Left cardiac atrium (tissue), 4 donors: ENCODE measurements at places on chromosomes 6 and 20. TPM values are rescaled to one million over a fixed set of nuclear protein-coding genes. Genes with fewer than 3 reads are reported as not detected.

- DNase-seq, result no peak
Measured at GRCh38 chr6:121439475-121439874, 4.0 kb downstream of the GJA1 start.

DNA sequence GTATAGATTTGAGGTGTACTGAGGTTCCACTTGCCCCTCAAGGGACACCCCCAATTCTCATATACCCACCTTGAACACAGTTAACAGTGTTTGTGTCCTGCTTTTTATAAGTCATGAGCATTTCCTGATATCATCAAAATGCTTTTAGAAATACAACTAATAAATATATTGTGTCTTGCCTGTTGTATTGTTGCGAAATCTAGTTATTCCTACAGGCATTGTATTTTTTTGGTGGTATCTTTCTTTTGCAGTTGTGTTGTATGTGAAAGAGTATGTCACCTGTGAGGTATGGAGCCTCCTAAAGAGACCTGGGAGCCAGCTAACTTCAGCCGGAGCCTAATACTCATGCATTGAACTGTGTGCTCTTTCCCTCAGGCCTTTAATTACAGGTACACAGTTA lies 40.7 kb downstream of the CDYL start:
- DNase-seq, result no peak

GRCh38 chr6:149515494-149515893 lies 30.3 kb downstream of the PPIL4 start:
- no peak for DNase-seq

GRCh38 chr6:52983159-52983848 lies 11.8 kb downstream of the GSTA4 start:
- DNase-seq, result no peak

GRCh38 chr20:24866008-24866407 lies 83.1 kb upstream of the CST7 start:
- DNase-seq, result no peak

- DNase-seq, result no peak
Measured at GRCh38 chr6:145086197-145086596, 649.1 kb downstream of the EPM2A start.

DNA sequence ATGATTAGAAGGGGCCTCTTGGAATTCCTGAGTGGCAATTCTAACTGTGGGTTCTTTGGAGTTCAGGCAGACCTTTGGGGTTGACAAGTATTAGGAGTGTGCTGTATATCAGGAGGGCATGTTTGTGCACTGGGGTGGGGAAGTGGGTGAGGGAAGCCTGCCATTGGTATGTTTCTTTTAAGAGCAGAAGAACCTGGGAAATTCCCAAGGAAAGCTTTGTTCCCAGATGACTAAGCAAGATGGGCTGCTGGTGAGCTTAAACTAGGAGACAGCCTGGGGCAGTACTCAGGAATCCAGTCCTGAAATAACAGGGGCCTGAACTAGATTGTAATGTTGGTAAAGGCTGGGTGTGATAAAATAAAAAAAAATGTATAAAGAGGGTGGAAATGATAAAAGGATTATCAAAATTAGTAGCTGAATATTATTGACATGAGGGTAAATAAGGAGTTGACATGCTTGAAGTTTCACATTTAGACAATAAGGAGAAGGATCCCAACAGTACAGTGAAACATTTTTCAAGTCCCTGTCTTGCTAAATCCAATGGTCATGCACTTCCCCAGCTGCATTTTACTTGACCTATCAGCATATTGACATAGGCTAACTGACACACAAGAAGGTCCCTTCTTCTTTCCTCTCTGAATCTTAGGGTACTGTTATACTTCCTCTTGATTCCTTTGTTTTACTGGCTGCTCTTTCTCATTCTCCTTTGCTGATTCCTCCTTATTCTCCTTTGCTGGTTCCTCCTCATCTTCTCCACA lies 18.4 kb upstream of the IFNGR1 start:
- no peak for DNase-seq

GRCh38 chr6:134316733-134317431 lies 1.0 kb downstream of the SGK1 start:
- DNase-seq, result no peak

DNA sequence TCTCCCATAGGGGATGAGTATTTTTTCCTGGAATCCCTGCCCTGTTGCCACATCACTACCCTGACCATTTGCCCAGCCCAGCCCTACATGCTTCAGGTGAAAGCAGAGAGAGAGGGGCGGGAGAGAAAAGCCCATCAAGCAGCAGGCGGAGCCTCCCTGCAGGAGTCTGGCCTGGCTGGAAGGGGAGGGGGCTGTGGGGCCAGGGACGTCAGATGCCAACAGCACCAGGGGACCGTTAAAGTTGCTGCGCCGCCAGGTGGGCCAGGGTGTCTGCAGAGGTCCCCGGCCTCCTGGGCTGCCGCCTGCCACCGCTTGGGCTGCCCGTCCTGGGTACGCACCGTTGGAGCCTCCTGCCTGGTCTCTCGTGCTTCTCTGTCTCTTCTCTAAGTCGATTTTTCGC lies 757 bp upstream of the R3HDML start:
- no peak for DNase-seq

DNA sequence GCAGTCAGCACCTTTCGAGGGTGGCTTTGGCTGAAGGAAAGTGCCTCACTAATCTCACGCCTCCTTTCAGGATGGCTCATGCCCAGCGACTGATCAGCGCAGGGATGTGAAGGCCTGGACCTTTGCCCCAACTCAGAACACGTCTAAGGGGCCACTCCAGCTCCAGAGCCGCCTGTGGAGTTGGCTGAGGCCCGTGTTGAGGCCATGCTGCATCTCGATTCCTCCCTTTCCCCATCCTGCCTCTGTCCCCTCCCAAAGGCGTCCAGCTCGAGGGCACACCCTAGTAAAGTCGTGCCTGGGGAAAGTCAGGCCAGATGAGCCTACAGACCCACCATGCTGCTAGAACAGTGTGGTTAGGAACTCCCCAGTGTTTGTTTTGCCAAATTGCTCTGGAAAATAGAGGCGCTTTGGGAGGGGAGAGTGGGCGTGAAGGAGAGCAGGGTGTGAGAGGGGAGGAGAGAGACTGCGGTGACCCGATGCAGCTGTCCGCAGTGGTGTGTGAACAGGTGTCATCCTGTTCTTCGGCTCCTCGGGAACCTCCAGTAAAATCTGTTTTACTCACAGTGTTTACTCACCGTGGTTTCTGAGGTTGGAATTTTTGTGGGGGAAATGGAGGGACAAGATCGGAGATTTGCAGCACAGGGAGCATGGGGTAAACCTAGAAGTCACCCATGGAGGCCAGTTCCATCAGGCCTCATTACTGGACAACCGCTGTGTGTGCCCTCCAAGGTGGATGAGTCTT lies 85.0 kb upstream of the PMEPA1 start:
- DNase-seq, result no peak

GRCh38 chr20:64145458-64146300 lies 18.6 kb upstream of the MYT1 start:
- no peak for DNase-seq

DNA sequence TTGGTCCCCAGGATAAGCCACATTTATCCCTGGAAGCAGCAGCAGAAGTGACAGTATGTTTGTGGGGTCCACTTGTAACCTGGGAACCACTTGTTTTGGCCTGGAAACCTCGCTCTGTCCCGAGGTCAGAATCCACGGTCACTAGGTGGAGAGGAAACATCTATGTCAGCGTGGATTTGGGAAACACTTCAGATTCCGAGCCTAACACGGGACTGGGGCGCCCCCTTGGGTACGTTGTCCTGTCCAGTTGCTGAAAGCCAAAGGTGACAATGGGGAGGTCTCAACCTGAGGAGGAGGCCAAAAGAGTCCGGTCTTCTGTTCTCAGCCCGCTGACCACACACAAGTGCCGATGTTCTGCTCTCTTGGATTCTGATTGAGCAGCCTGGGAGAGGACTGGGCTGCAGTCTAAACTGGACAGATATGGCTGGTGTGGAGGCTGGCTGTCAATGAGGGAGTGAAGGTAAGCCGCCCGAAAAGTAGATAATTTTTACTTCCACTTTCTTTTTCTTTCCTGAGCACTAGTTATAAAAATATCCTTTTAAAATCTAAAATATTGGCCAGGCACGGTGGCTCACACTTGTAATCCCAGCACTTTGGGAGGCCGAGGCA lies 4.9 kb upstream of the ZFP57 start:
- DNase-seq, result no peak

DNA sequence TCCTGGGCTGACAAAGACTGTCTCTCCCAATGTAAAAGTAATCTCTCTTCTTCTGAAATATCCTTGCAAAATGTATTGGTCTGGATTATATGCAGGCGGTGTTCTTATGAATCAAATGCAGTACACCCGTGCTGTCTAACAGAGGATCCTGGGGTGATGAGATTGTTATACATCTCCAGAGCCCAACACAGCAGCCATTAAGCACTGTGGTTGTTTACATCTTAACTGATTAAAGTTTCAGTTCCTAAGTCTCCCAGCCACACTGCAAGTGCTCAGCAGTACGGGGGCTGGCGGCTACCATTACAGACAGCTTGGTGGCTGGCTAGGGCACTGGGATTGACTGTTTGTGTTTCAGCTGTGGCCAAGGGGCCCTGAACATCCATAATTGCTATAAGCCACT lies 7.0 kb downstream of the UNC93A start:
- no peak for DNase-seq

DNA sequence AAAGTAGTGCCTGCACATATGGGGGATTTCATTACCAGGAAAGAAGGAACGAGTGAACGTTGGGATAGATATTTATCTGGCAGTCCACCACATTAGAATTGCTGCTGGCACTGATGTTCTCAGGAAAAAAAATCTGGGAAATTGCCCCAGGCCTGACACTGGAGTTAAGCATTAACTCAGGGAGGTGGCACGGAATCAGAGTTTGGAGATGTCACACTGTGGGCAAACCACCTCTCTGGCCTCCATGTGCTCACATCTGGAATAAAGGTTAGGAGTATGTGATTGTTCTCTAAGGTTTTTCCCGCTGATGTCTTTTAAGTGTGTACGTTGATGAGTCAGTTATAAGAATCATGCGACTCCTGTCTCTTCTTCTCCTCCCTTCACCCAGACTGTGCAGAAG lies 7.9 kb downstream of the TGM3 start:
- no peak for DNase-seq

- DNase-seq, result no peak
Measured at GRCh38 chr6:141313986-141314385, 818.7 kb upstream of the GJE1 start.

- DNase-seq, result no peak
Measured at GRCh38 chr6:92887871-92888270, 531.5 kb downstream of the EPHA7 start.

DNA sequence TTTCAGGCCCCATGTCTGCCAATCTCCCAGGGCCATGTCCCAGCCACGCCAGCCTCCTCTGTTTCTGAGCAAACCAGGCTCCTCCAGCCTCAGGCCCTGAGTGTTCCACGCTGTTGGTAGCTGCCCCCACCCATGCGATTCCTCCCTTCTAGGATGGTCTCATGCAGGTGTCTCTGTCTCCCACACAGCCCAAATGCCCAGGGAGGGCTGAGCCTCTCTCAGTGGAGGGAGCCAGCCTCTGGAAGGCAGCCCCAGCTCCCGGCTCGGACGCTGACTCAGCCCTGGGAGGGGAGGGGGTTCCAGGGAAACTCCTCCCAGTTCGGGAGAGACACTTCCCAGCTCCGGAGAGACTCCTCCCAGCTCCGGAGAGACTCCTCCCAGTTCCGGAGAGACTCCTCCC lies 122.9 kb upstream of the AFDN start:
- DNase-seq, result no peak

DNA sequence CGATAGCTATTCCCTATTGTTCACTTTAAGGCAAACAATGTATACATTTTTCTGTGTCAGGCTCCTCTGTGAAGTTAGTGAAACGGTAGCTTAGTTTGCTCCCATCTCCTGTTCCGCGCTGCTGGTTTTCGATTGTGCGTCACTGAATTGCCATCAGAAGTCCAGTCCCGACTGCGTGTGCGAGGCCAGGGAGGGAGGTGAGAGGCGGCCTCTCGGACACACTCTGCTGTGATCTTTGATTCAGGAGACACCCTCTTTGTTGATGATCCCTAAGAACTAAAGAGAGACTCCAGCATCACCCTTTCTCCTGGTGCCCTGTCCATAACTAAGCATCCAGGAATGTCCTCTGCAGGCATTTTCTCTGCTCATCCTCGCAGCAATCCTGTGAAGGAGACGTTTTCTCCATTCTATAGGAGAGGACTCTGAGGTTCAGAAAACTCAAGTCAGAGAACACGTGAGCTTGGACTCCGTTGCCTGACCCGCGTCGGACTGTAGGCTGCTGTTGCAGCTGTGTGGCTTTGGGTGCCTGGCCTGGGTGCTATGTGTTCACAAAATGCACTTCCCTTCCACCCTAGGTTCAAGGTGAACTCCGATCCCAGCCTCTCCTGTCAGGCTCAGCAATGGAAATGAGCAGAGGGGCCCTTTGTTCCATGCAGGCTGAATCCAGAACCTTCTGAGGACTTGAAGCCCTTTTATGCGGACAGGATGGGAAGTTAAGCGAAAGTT lies 24.1 kb upstream of the UNC93A start:
- DNase-seq, result no peak

DNA sequence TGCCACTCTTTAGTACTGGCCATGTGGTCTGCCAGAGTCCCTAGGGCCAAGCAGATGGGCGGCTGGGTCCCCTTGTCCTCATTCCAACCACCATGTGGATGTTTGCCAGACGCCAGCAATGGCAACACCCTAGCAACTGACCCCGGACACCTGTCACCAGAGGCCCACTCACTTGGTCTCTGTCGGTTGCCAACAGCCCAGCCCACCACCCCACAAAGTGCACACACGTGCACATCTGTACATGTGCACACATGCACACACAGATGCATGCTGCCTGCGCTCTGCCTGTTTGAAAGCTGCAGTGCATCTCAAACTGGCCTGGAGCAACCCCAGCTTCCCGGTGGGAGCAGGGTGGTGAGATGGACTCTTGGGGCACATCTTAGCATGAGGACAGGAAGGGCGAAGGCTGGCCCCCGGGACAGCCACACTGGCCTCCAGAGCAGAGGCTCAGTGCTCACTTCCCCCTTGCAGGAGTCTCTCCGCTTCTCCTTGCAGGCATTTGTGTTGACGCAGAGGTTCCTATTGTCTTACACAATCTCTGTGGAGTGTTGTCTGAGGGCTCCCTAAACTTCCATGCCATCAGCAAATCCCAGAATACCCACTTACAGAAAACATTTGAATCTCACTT lies 54.0 kb downstream of the PSMG4 start:
- no peak for DNase-seq

GRCh38 chr20:60512443-60512842 lies 554.2 kb downstream of the CDH26 start:
- DNase-seq, result no peak

- no peak for DNase-seq
Measured at GRCh38 chr6:39282774-39283173, 31.4 kb downstream of the KCNK17 start.

- DNase-seq, result no peak
Measured at GRCh38 chr6:82381278-82381677, 17.7 kb downstream of the TPBG start.

- no peak for DNase-seq
Measured at GRCh38 chr6:99393366-99393697, 663 bp downstream of the COQ3 start.

GRCh38 chr20:10577648-10578047 lies 96.2 kb downstream of the JAG1 start:
- no peak for DNase-seq

CDH22 gene
- 5.8 TPM for total RNA-seq

TBC1D32 gene
- total RNA-seq, result 3.0 TPM

SRF gene
- 92.0 TPM for total RNA-seq

HLA-DOB gene
- total RNA-seq, result 0.27 TPM

SMLR1 gene
- total RNA-seq, result not detected

SLC26A8 gene
- not detected for total RNA-seq

SRSF6 gene
- 82.0 TPM for total RNA-seq

SOX18 gene
- total RNA-seq, result 39.4 TPM

DPPA5 gene
- not detected for total RNA-seq

LY6G5C gene
- total RNA-seq, result 2.5 TPM

SEMG1 gene
- total RNA-seq, result not detected

BPIFA1 gene
- not detected for total RNA-seq
